ENCODE measurements at places on chromosomes 12 and 14.

DNA sequence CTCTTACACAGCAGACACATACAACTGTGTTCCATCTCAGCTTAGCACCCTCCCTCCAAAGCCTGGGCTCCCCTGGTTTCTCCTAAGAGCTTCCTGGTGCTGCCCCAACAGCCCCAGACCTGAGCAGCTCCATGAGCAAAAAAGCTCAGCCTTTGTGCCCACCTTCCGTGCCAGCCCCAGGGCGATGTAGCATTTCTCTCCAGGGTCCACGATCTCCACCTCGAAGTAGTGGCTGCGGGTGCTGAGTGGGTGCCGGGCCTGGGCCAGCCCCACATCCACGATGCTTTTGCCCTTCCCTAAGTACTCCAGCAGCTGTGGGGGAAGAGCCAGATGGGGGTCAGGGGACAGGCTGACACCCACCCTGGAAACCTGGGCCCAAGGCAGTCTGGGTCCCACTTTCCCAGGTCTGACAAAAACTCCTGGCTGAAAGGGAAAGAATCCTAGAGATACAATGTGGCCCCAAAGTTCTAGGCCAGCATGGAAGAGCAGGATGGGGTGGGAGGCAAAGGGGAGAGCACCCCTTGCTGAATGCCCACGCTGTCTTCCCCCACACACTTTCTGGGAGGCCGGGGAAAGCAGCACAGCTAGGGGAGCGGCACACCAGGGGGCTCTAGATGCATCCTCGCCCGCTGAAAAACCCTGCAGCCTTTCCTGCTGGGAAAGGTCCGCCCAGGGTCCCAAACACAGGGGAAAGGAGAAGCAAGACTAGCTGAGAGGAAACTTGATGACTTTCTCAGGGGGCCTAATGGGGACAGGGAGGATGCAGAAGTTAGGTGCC, 11.0 kb downstream of the SPRYD3 start:
- no peak for DNase-seq

DNA sequence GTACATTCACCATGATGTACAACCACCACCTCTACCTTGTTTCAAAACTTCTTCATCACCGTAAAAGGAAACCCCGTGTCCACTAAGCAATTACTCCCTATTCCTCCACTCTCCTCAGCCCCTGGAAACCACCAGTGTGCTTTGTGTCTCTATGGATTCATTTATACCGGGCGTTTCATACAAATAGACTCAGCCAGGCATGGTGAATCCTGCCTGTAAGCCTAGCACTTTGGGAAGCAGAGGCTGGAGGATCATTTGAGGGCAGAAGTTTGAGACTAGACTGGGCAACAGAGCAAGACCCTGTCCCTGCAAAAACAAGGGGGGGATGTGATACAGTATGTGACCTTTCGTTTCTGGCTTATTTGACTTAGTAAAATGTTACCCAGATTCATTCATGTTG, 21.2 kb upstream of the RNF34 start:
- no peak for DNase-seq

GRCh38 chr14:91997492-91997891, 42.4 kb downstream of the TRIP11 start:
- no peak for DNase-seq

DNA sequence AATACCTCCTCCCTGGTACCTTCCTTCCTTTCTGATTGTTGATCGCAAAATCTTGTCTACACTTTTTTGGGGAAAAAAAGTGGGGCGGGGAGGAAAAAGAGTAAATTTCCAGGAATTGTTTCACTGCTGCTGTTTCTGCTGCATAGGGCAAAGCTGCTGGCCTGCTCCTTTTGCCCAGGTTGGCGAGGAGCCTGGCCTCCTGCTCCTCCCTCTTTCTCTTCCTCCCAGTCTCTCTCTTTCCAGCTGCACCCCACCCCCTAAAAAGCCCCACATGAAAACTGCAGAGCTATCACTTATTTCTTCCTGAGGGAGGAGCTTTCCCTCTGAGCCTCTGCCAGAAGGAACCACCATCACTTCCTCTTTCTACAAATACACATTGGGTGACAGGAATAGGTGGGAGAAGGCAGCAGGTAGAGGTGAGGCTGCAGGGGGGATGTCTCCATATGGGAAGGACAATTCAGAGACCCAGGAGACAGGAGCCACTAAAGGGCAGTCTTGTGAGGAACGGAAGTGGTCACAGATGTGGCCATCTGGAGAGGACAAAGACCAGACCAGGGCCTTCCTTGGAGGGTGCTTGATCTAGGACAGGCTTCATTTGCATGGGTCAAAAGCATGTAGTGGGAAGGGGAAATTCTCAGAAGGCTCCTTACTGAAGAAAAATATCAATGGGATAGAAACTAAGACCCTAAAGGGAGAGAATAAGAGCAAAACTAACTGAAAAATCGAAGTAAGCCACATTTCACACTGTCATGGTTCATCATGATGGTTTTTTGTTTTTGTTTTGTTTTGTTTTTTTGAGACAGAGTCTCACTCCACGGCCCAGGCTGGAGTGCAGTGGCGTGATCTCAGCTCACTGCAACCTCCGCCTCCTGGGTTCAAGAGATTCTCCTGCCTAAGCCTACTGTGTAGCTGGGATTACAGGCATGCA, 14.8 kb downstream of the ZBTB39 start:
- no peak for DNase-seq

DNA sequence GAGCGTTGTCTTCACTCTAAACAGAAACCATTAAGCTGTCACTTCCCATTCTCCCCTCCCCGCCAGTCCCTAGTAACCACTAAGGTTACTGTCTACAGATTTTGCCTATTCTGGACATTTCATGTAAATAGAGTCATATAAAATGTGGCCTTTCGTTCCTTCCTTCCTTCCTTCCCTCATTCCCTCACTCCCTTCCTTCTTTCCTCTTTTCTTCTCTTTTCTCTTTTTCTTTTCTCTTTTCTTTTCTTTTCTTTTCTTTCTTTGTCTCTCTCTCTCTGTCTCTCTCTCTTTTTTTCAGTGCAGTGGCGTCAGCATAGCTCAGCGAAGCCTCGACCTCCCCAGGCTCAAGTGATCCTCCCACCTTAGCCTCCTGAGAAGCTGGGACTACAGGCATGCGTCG, 37.8 kb downstream of the HCAR2 start:
- no peak for DNase-seq

GRCh38 chr12:105644770-105645169, 314.3 kb downstream of the C12orf75 start:
- no peak for DNase-seq

DNA sequence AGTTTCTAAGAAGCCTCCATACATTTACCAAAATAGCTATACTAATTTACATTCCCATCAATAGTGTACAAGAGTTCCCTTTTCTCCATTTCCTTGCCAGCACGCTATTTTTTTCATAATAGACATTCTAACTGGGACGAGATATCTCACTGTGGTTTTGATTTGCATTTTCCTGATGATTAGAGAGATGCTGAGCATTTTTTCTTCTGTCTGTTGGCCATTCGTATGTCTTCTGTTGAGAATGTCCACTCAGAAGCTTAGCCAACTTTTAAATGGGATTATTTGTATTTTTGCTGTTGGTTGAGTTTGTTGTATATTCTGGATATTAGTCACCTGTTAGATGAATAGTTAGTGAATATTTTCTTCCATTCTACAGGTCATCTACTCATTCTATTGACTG, 144.1 kb downstream of the PRKD1 start:
- no peak for DNase-seq

GRCh38 chr12:116220756-116221155, 56.7 kb downstream of the MED13L start:
- no peak for DNase-seq
